ENCODE measurements at places on chromosomes 2 and 18.

DNA sequence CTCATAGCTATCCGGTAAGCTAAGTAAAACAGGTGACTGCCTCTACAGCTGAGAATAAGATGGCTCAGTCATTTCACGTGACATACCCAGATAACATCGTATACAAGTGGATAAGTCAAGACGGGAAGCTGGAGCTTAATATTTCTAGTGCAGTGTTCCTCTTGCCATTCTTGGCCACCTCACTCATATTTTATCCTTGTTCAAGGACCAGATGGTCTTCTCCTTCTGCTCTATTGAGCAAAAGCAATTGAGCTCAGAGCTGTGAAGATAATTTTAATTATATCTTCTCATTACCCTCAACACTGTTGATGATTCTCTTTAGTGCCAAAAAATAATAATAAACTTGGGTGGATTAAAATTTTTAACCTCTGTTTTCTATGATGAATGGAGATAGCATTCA lies 201.1 kb downstream of the DCC start:
- no peak for DNase-seq

GRCh38 chr2:235493402-235493774 lies 455 bp upstream of the AGAP1 start:
- no peak for DNase-seq

GRCh38 chr2:207121784-207122183 lies 44.0 kb downstream of the KLF7 start:
- DNase-seq = no peak

- no peak for DNase-seq
Measured at GRCh38 chr2:10722252-10722825, 909 bp downstream of the ATP6V1C2 start.

GRCh38 chr18:37253394-37254235 lies 312.0 kb downstream of the CELF4 start:
- no peak for DNase-seq

DNA sequence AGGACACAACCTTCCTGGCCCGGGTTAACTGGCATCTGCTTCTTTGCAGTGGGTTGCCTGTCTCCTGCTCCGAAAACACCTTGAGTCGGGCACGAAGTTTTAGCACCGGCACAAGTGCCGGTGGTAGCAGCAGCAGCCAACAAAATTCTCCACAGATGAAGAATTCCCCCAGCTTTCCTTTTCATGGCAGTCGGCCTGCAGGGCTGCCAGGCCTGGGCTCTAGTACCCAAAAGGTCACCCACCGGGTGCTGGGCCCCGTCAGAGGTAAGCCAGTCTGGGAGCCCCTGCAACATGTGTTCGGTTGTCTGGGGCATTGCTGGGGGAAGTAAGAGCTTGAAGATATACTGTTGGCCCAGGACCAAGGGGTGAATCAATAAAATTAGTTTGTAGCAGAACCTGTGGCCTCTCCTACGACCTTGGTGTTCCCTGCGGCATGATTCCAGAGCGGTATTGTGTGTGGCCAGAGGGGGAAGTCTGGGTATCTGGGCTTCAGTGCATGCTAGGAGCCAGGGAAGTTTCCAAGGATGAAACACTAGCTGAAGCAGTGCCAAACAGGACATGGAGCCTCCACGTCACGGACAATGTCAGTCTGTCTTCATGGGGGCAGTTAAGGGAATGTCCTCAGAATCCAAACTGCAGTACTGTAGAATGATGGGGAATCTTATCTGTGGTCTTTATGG lies 7.8 kb downstream of the AGBL5 start:
- no peak for DNase-seq

- DNase-seq = no peak
Measured at GRCh38 chr2:134776836-134777235, 58.0 kb upstream of the TMEM163 start.

- no peak for DNase-seq
Measured at GRCh38 chr2:229169751-229170150, 101.3 kb downstream of the PID1 start.

- DNase-seq = no peak
Measured at GRCh38 chr2:192044496-192044895, 150.2 kb downstream of the TMEFF2 start.

DNA sequence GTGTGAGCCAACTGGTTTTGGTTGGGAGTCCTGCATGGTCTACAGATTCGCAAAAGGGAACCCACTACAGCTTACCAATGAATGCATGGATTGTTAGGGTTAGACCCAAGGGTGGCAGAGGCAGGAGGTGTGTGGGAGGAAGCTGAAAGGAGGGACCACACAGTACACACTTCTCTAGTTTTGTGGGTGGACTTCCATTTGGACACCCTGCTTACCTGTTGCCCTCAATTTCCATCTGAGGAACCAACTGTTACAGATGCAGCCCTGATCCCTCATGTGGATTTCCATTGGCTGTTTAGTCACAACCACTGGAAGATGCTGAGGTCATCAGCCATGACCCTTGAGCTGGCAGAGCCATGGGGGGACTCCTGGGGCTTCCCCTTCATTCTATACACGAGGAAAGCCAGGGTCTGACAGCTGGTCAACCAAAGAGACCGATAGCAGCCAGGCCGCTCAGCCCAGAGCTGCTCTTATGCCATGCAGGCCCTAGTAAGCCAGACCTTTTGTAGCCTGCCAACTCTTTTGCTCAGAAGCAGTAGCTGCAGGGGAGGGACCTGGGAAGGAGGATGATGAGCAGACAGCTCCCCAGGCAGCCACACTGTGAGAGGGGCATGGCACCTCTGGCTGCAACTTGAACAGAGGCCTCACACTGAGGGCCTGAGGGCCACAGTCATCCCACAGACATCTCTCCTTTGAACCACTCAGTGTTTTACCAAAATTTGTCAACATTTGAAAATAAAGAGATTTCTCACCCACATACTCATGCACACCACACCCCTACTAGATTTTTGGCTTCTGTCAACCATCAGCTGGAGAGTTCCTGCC lies 162.1 kb downstream of the SETBP1 start:
- no peak for DNase-seq

Data from umbilical cord (tissue), 2 donors.